ENCODE measurements at places on chromosomes 5 and 9. TPM values are rescaled to one million over a fixed set of nuclear protein-coding genes. Genes with fewer than 3 reads are reported as not detected.
A peak's percentile ranks its signal among the peaks of the same experiment; 100 is the strongest.

CDC25C gene
- total RNA-seq = 21.3 TPM

DNA sequence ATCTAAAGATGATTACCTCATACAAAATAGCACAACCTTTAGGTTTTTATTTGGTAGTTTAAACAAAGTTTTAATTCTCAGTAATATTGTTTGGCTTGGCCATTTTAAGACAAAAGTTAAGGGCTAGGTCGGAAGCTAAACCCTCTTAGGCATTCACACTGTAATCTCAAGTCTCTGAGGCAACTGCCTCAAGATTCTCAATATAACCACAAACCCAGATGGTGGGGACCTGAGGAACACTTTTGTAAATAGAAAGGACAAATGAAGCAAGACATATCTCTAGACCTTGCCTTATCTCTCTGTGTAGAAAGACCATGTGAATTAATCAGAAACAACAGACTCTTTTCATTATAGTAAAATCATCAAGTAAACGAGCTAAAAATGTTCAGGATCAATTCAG is 500.2 kb upstream of the CDH6 start:
- DNase-seq = no peak
- H3K27ac ChIP-seq = no peak overlapping the region
- no peaks in the 10 kb centered on the region for H3K27me3 ChIP-seq
- no peaks in the 10 kb centered on the region for H3K4me1 ChIP-seq
- H3K4me3 ChIP-seq = no peak overlapping the region

PCDHB12 gene
- total RNA-seq = not detected

DNA sequence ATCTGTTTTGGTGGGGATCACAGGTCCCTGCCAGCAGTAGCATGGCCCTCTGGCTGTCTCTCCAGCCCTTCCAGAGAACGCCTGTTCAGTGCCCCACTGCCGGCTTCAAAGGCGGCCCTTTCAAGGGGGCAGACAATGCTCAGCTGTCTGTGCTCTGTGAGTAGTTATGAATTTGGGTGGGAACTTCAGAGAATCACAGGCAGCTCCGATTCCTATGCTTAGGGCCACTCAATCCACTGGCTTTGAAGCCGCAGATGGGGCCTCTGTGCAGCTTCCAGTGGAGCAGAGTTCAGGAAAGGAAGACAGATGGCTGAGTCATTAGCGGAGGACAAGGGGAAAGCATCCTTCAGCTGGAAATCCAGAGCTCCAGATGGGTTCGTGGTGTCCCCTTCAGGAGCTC is 42.4 kb downstream of the NKX2-5 start:
- no peaks in the 10 kb centered on the region for H3K4me1 ChIP-seq
- no peak overlapping the region for H3K4me3 ChIP-seq
- DNase-seq = no peak
- no peaks in the 10 kb centered on the region for H3K36me3 ChIP-seq
- H3K27ac ChIP-seq = no peak overlapping the region
- no peaks in the 10 kb centered on the region for H3K27me3 ChIP-seq

GRCh38 chr9:115333277-115334070 is 215.5 kb upstream of the TNC start:
- H3K27ac ChIP-seq = no peak overlapping the region
- DNase-seq = no peak
- H3K27me3 ChIP-seq = no peaks in the 10 kb centered on the region
- no peaks in the 10 kb centered on the region for H3K36me3 ChIP-seq
- no peaks in the 10 kb centered on the region for H3K4me1 ChIP-seq
- H3K4me3 ChIP-seq = no peak overlapping the region

MACROH2A1 gene
- total RNA-seq = 281 TPM

DNA sequence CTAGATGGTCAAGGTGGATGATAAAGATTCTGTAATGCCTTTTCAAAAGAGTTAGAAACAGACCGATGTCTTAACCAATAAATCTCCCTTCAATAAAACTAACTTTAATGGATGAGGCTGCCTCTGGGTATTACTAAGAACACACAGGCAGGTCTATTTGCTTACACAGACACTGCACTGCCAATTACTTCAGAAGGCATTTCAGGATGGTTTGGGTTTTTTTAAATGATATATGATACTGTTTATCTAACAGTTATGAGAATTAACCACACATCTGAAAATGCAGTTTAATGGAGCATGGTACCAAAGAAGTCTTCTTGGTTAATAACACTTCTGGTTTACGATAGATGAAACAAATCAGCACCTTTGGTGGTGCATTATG is 367.9 kb upstream of the GRAMD2B start:
- H3K4me3 ChIP-seq = no peak overlapping the region
- no peaks in the 10 kb centered on the region for H3K36me3 ChIP-seq
- H3K4me1 ChIP-seq = no peaks in the 10 kb centered on the region
- DNase-seq = no peak
- no peak overlapping the region for H3K27ac ChIP-seq

GRCh38 chr5:112356178-112356956 is 62.7 kb downstream of the EPB41L4A start:
- DNase-seq = no peak
- H3K4me3 ChIP-seq = no peak overlapping the region
- no peaks in the 10 kb centered on the region for H3K36me3 ChIP-seq
- no peak overlapping the region for H3K27ac ChIP-seq

DNA sequence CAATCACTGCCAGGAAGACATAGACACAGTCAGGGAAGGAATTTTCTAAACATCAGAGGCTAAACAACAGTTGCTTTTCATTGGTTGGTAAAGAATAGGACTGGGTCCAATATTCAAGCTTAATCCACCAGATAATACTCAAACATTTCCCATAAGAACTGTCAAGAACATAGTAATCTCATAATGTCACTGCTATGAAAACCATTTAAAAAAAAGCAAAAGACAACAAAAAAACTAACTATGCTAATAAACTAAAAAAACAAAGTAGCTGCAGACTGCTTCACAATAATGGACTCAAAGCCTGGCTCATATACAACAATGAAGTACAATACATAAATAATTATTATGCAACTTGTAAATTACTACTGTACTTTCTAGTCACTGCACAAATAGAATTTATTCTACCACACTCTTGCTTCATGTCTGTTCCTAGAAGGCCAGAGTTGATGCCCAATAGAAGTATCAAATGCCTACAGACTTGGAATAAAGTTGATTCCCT is 148.7 kb downstream of the MLLT3 start:
- no peak for DNase-seq
- H3K4me3 ChIP-seq = no peak overlapping the region
- H3K4me1 ChIP-seq = peaks cover 4% of the 10 kb centered on the region
- no peaks in the 10 kb centered on the region for H3K27me3 ChIP-seq

DNA sequence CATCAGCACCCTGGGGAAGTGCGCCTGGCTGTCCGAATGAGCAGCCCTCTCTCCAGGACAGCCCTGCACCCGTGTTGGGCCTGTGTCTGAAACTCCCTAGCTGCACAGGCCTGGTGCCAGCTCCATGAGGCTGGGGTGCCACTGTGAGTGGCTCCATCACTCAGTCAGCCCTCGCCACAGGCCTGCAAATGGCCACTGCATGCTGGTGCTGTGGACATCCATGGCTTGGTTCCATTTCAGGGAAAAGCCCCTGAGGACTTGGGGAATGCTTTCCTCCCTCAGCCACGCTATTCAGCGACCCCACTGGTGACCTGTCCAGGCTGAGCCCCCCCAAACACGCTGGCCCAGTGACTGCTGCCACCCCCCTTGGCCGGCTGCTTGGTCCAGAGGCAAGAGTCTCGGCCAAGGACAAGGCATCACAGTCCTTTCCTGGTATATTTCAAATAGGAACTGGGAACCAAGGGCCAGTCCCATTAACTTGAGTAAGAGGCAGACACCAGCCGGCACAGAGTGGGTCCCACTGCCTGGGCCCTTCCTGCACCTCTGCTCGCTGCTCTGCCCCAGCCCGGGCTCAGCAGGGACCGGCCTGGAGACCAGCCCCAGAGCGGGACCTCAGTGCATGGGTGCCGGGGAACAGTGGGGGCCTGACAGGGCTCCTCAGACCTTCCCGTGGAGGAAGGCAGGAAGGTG is 181.3 kb downstream of the AUH start:
- peaks cover 46% of the 10 kb centered on the region for H3K4me1 ChIP-seq
- no peak for DNase-seq
- no peak overlapping the region for H3K27ac ChIP-seq
- H3K4me3 ChIP-seq = no peak overlapping the region
- H3K27me3 ChIP-seq = no peaks in the 10 kb centered on the region

- H3K36me3 ChIP-seq = peaks cover 3% of the 10 kb centered on the region
- H3K4me3 ChIP-seq = peak overlapping the region; percentile 42
- H3K27me3 ChIP-seq = peaks cover 64% of the 10 kb centered on the region
These were observed 528 bp downstream of the ACOT12 start for GRCh38 chr5:81393430-81393782.

SPATA31E1 gene
- not detected for total RNA-seq

GRCh38 chr9:98254228-98255060 is 1.0 kb downstream of the TBC1D2 start:
- no peak for DNase-seq
- H3K27me3 ChIP-seq = peaks cover 7% of the 10 kb centered on the region
- no peak overlapping the region for H3K27ac ChIP-seq

TMEFF1 gene
- total RNA-seq = 0.49 TPM

DNA sequence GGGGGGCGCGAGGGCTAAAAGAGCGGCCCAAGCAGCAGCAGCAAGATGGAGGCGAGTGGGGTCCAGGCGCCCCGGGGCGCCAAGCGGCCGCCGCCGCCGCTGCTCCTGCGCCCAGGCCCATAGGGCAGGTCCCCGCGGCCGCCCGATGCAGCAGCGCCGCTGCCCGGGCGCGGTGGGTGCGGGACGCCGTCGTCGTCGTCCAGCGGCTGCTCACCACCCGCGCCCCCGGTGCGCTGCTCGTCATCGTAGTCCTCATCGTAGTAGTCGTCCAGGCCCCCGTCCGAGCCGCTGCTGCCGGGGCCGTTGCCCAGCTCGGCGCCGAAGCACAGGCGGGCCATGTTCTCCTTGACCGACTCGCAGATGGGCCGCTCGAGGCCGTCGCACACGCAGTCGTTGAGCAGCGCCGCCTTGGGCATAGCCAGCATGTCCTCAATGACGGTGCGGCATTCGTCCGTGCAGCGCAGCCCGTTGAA is 1.5 kb downstream of the GAS1 start:
- peaks cover 19% of the 10 kb centered on the region for H3K4me1 ChIP-seq
- peak overlapping the region; percentile 52 for H3K4me3 ChIP-seq
- H3K27ac ChIP-seq = no peak overlapping the region
- no peak for DNase-seq
- H3K27me3 ChIP-seq = peaks cover 53% of the 10 kb centered on the region
- no peaks in the 10 kb centered on the region for H3K36me3 ChIP-seq

DNA sequence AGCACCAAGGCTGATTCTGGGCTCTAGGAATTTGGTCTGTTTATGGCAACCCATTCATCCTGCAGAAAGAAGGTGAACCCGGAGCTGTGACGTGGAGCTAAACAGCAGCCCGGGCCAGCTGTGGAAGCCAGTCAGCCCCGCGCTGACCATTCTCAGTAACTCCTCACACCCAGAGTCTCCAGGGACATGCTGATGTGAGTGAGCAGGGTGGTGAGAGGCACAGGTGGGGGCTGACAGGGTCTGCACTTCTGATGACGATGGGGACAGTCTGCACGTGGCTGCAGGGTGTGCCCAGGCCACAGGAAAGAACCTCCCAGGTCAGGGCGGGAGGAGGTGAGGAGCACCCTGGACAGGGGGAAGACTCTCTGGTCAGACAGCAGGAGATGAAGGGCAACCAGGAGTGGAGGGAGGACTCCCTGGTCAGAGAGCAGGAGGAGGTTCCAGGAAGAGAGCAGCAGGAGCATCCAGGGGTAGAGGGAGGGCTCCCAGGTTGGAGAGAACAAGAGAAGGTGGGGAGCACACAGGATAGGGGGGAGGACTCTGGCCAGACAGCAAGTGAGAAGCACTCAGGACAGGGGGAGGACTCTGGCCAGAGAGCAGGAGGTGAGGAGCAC is 26.1 kb upstream of the SLC6A3 start:
- no peak for DNase-seq
- H3K4me3 ChIP-seq = no peak overlapping the region
- peaks cover 25% of the 10 kb centered on the region for H3K36me3 ChIP-seq
- H3K27ac ChIP-seq = no peak overlapping the region

C5orf52 gene
- total RNA-seq = not detected

GMCL2 gene
- total RNA-seq = not detected

DNA sequence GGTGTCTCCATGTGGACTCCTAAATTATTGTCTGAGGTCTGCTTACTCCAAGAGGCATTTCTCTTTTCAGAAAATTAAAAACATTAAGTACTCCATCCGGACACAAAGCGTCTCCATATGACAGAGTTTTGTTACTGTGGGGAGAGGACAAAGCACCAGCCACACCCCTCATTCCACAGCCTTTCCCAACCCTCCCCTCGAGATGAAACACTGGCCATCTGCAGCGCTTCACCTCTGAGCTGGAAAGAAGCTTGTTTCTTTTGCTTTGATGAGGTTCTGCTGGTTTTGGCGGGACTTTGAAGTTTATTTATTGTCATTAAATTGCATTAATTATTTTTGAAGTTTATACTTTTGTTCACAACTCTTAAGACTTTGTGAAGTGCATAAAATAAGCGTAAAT is 27.6 kb upstream of the NKD2 start:
- H3K4me1 ChIP-seq = peaks cover 29% of the 10 kb centered on the region
- H3K36me3 ChIP-seq = peaks cover 5% of the 10 kb centered on the region
- no peak overlapping the region for H3K27ac ChIP-seq
- no peak for DNase-seq

GRCh38 chr5:76497986-76498717 is 95.1 kb downstream of the IQGAP2 start:
- peaks cover 11% of the 10 kb centered on the region for H3K36me3 ChIP-seq
- no peak overlapping the region for H3K27ac ChIP-seq
- no peak overlapping the region for H3K4me3 ChIP-seq
- H3K27me3 ChIP-seq = no peaks in the 10 kb centered on the region

DNA sequence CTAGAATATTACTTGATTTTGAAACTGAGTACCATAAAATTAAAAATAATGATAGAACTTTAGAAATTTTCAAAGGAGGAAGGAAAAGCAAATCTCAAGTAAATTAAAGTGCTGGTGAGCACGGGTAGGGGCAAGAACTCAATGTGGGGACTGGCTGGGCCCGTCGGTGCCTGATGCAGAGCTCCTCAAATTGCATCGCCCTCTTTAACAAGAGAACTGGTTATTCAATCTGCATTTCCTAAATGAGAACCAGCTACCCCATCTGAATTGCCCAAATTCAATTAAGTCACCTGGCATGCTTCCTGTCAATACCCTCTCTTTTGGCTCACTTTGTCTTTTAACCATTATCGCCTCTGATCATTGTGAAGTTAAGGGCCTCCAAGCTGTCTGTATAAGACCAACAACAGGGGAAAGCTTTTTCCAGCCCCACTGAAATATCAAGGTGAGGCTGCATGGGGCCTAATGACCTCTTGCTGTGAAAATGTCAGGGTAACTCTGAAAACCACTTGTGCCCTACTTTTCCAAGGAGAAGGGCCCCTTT is 316.7 kb downstream of the SLIT3 start:
- no peaks in the 10 kb centered on the region for H3K36me3 ChIP-seq
- no peaks in the 10 kb centered on the region for H3K4me1 ChIP-seq
- DNase-seq = no peak
- peaks cover 12% of the 10 kb centered on the region for H3K27me3 ChIP-seq
- no peak overlapping the region for H3K4me3 ChIP-seq
- H3K27ac ChIP-seq = no peak overlapping the region

- H3K27ac ChIP-seq = no peak overlapping the region
- H3K27me3 ChIP-seq = peaks cover 34% of the 10 kb centered on the region
- H3K4me3 ChIP-seq = no peak overlapping the region
These were observed 27.3 kb upstream of the DENND1A start for GRCh38 chr9:123957168-123957721.

ANKRD31 gene
- total RNA-seq = 0.26 TPM

SLC36A2 gene
- not detected for total RNA-seq

GRCh38 chr5:25107853-25108252 is 463.1 kb upstream of the CDH10 start:
- no peak overlapping the region for H3K27ac ChIP-seq
- no peaks in the 10 kb centered on the region for H3K27me3 ChIP-seq
- H3K36me3 ChIP-seq = no peaks in the 10 kb centered on the region
- no peak overlapping the region for H3K4me3 ChIP-seq
- H3K4me1 ChIP-seq = no peaks in the 10 kb centered on the region
- DNase-seq = no peak
